ENCODE measurements at places on chromosomes 2 and 18.

GRCh38 chr2:209380293-209380692 lies 43.6 kb upstream of the MAP2 start:
- peak; percentile 51 for ATAC-seq

GRCh38 chr18:74775239-74775638 lies 177.6 kb downstream of the ZNF407 start:
- no peak for ATAC-seq

DNA sequence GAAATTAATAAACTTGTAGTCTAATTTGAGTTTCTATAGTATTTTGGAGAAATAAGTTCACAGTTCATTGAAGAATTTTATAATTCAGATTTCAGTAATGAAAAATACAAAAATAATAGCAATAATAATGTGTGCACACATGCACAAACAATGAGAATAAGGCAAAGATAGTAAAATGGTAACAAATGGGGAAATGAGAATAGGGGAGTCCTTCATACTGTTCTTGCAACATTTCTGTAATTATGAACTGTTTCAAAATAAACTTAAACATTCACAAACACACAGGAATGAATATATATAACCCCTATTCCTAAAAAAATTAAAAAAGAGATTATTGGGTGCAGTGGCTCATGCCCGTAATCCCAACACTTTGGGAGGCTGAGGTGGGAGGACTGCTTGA lies 63.9 kb downstream of the SPRED2 start:
- no peak for ATAC-seq

DNA sequence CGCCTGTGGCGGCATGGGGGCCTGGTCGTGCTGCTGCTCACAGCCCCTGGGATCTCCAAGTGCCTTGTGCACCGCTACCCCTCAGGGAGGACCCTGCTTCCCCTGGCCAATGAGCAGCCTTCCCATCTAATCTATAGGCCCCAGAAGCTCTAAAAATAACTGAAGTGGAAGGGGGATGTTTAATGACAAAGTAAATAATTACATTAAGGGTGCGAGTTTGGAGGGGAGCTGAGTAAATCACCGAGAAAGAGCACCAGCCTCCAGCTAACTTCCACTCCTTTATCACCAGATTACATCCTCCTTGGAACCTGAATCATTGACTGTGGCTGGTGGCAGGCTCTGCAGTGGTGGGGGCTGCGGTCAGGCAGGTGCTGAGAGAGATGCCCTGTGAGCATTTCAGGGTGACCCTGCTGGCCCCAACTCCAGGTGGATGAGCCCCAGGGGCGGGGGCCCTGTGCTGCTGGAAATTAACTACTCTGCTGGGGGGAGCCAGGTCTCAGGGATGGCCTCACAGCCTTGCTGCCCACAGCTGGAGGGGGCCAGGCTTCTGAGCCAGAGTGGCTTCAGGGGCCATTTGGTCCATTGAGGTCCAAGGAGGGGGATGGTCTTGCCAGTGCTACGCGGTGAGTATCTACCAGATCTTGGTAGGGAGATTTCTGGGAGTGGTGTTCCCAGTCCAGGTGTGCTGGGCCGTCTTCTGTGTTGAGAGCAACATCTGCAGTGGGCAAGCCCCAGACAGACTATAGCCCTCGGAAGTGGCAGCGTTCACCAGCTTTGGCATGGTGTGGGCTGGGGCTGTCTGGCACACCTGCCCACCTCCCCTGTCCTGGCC lies 74.2 kb downstream of the GLI2 start:
- no peak for ATAC-seq

DNA sequence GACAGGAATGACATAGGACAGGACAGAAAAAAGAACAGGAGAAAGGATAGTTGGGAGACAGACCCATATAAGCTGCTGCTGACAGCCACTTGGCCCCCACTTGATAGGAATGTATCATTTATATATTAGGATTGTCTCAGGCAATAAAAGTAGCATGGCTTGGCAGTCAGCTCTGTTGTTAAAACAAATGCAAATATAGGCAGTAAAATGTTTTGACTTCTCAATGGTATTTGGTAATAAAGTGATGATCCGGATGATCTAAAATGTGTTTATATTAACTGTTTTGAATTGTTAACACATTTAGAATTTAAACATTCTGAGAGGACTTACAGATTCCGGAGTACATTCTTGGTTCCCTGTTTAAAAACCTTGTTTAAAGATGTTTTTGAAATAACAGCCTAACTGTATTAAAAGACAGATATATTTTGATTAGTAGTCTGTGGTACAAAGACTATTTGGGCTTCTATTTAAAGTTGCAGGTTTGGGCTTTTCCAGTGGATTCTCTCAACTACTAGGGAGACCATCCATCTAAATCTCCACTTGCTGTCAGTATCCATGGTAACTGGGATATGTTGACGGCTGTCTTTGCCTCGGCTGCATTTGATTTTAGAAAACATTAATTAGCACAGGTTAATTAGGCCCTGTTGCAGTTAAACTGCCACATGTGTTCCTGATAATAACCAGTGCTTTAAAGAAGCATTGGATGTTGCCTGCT lies 147.6 kb downstream of the ESCO1 start:
- no peak for ATAC-seq

Data from esophagus mucosa (tissue), 1 donor.